ENCODE measurements at places on chromosomes 5 and 9.

- no peak for DNase-seq
Measured at GRCh38 chr9:127979333-127980059, 1.3 kb downstream of the EEIG1 start.

GRCh38 chr5:652773-653350 lies 40.3 kb downstream of the TPPP start:
- DNase-seq, result no peak

DNA sequence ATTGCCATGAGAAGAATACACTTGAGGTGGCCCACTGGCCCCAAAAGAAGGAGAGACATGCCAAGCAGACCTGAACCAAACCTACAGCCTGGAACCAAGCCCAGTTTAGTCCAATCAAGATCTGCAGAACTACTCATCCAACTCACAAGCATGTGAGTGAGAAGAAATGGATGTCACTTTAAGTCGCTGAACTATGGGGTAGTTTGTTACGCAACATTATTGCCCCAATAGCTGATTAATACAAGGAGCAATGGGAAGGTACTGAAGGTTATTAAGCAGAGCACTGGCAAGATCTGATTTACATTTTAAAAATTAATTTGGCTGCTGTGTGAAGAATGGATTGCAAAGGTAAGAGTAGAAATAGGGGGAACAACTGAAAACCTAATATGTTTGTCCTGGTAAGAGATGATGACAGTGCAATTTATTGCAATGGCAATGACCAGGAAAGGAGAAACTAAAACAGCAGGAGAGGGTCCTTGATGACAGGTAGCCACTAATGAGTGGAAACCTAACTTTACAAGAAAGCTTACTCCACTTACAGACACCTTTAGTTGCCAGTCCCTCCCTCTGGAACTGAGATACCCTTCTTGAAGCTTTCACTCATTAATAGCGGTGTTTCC lies 132.9 kb upstream of the GRIA1 start:
- DNase-seq, result no peak

GRCh38 chr5:29134418-29134817 lies 2059.1 kb upstream of the CDH6 start:
- DNase-seq, result no peak

DNA sequence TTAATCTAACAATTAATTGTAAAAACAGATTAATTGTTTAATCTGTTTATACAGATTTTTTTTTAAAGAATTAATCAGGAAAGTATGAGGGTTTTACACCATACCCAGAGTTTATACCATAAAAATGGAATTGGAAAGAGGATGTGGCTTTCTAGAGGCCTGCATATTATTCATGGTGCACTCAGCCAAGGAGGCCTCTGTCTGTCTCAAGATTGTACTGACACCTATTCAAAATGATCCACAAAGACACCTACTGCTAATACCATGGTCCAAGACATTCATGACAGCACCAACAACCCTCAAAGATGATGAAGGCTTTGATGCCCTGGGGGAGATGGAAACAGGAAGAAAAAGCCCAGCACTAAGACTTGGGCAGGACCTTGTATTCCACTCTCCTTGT lies 58.1 kb upstream of the MAST4 start:
- no peak for DNase-seq

DNA sequence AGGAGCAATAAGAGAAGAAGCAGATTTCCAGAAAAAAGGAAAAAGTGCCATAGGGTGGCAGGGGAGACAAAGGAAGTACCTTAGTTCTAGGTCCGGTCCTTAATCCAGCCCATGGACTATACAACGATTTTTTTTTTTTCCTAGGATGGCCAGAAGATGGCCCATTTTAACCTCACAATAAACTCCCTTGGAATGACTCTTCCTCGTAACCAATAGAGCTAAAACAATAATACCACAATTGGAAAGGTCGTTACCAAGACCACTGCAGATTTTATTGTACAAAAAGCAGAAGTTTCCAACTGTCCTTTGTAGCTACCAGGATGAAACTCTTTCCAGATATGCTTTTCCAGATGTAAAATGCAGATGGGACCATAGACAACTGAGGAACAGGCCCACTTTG lies 34.4 kb upstream of the SSBP2 start:
- DNase-seq, result no peak

DNA sequence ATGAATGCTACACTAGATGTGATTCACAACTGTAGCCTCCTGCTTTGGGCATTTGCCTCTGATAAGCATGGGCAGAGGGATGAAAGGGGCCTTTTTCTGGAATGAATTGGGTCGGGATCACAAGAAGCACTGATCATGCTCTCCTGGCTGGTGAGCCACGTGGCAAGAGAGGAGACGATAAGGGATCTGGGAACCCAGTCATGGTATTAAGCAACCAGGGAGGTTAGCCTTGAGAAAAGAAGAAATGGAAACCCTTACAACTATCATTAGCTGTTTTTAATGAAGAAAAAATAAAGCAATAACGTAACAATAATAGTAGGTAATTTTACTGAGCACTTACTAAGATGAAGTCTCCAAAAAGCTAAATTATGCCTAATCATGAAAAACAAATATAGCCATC lies 50.0 kb upstream of the RAI14 start:
- DNase-seq, result no peak

GRCh38 chr5:158940977-158941376 lies 158.7 kb downstream of the EBF1 start:
- no peak for DNase-seq

- DNase-seq, result no peak
Measured at GRCh38 chr5:135145985-135146384, 112.0 kb upstream of the PITX1 start.

DNA sequence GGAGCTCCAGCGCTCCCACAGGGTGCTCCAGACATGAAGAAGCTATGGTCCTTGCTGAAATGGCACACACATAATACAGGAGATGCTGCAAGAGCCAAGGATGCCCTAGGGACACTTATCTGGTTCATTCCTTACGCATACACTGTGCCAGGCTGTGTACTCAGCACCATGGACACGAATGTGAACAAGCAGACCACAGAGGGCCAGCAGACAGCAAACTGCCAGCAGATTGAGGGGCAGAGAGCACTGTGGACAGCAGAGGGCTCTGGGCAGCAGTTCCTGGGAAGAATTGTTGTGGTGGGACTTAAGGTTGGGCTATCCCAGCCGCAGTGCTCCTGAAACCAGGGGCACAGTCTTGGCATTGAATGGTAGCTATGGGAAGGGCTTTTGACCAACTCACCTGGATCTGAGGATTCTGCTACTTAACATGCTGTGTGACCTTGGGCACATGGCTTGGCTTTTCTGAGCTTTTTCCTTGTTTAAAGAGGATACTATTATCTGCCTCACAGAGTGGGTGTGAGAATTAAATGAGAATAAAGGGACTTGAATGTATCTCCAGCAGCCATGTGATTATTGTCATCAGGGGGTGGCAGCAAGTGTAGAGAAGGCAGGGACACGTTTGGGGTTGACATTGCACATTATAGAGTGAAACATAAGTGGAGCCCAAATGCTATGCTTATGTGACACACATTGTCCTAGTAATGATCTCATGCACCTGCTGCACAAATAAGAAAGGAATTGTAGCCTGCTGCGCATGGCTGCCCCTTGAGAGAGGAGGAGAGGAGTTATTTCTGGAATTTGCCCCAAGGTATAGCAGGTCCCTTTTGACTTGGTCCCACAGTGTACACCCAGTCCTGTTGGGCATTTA lies 30.1 kb downstream of the PPARGC1B start:
- no peak for DNase-seq

DNA sequence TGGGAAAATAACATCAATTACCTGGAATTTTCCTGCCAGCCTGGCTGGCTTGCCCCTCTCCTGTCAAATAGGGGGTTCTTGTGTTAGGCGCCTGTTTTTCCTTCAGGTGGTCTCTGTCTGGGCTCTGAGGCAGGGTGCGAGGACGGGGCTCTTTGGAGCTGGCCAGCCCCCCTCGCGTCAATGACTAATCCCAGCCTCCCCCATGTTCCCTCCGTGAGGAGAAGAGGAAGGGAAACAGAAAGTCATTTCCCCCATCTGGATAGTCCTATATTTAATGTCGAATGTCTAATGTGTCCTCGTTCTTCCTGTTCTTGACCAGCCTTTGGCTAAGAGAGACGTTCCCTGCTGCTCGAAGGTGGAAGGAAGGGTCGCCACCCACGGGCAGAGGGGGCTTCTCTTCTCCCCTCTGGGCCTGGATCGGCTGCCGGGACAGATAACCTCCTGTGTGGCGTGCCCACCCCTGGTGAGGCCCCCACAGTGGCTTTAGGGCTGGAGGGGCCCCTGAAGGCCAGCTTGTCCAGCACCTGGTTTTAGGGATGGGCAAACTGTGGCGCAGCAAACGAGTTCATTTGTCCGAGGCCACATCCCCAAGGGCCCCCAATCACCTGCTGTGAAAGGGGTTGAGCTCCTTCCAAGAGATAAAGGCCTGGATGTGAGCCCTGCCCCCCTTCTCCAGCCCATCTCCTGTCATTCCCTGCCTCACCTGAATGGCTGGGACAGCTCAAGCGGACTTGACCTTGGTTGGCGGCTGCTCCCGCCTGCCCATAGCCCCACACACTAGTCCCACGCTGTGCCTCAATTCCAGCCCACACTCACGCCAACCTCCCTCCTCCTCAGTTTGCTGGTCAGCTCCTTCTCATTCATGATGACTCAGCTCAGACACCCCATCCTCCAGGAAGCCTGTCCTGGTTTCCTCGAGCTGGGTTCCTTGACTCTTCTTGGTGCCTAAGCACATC lies 35.9 kb upstream of the UNC5A start:
- DNase-seq, result no peak

DNA sequence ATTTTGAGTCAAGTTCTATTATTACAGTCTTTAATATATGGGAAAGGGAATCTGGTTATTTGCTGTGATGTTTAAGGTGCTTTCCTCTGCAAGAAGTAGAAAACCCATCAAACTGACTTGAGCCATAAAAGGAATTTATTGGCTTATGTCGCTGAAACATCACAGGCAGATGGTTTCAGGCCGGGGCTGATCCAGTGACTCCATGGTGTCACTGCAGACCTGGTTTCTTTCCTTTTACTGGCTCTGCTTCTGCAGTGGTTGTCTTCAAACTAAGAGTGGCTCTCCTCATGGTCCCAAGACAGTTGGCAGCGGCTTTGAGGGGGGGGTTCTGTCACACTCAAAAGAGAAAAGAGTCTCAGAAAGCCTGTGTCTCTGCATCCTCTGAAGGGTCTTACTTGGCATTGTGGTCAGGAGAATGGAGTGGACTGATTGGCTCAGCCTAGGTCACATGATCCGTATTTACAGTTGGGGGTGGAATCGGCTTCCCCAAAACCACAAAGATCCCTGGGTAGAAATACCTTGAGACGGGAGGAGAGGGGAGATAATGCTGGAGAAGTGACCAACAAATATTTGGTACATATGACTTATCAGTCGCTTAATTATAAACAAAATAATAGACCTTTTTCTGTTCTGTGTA lies 106.3 kb downstream of the DAPK1 start:
- no peak for DNase-seq

GRCh38 chr5:14112998-14113652 lies 30.0 kb upstream of the TRIO start:
- DNase-seq, result no peak

GRCh38 chr9:83191154-83191553 lies 128.2 kb upstream of the RASEF start:
- DNase-seq, result no peak

GRCh38 chr9:110583237-110583636 lies 3.7 kb upstream of the SVEP1 start:
- DNase-seq, result no peak

DNA sequence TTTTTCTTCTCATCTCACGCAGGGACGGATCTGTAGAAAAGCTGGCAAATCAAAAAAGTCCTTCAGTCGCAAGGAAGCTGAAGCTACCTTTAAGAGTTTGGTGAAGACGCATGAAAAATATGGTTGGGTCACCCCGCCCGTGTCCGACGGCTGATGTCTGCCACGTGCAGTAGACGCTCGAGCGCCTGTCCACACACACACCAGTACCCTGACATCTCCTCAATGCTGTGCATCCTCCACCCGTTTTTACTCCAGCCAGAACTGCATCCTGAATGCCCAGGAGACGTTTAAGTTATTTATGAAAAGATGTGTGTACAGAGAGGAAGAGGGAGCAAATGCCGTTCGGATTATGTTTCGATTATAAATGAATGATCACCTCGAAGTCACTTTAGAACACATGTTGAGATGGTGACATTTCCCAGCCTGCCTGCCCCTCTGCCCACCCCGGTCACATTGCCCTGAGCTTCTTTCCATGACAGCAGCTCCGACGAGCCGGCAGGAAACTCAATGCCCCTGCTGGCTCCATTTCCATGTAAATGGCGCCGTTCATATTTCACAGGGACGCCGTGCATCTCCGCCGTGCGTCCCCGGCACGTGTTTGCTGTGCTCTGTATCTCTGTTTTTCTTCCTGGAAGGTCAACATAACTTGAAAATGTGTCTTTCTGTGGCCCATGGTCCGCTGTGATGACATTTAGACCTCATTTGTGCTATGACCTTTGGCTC lies 42.7 kb downstream of the UBE2QL1 start:
- no peak for DNase-seq

DNA sequence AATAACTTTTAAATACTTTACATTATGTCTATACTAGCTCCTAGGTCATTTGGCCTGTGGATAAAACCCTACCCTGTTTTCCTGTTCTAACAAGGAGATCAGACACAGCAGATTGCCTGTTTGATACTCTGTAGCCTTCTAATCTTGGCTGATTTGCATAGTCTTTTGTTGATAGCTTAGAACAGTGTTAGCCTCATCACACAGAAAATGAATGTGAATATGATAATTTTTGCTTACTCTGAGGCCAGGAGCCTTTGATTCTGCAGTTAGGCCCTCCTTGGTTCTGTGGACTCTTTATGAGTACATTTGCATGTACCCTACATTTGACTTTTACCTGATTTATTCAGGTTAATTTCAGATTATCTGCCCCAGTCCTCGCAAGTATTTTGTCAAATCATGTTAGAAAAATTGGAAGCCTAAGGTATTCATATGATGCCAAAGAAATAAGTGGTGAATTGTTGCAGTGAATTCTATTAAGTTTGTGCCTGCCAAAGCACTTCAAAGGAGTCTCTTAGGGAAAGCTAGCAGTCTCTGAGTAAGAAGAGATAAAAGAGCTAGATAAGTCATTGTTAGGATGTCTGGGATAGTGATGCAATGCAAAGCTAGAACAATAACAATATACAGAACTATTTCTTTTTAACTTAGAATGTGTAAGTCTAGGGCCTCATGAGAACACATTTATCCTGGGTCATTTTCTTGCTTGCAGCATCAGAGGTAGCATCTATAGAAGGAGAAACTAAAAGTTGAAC lies 56.4 kb downstream of the SCAMP1 start:
- no peak for DNase-seq

DNA sequence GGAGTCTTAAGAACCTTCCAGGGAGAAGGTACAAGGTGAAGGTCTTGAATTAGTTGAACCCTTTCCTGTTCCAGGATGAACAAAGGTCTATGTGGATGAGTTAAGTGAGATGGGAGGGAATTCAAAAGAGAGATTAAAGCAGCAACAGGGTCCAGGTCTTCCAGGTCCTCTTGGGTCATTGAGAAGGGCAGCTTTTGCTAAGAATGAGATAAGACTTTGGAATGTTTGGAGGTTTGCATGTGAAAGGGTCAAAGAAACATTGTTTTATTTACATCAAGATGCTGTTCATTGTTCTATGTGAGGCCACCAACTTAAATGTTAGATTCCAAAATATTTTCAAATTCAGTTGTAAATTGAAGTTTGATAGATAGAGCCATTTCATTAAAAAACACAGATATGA lies 463.9 kb downstream of the ANXA1 start:
- DNase-seq, result no peak

Data from stimulated activated CD8-positive, alpha-beta memory T cell treated with anti-CD3 and anti-CD28 coated beads, Interleukin-2, amount 100 ng/mL, for 1 hour (primary cell).